ENCODE measurements at places on chromosomes 16 and 17.

GRCh38 chr17:7894226-7894625 lies 5.6 kb downstream of the CHD3 start:
- DNase-seq = no peak

- DNase-seq = no peak
These were observed 366.6 kb downstream of the HS3ST4 start for GRCh38 chr16:26058326-26058725.

DNA sequence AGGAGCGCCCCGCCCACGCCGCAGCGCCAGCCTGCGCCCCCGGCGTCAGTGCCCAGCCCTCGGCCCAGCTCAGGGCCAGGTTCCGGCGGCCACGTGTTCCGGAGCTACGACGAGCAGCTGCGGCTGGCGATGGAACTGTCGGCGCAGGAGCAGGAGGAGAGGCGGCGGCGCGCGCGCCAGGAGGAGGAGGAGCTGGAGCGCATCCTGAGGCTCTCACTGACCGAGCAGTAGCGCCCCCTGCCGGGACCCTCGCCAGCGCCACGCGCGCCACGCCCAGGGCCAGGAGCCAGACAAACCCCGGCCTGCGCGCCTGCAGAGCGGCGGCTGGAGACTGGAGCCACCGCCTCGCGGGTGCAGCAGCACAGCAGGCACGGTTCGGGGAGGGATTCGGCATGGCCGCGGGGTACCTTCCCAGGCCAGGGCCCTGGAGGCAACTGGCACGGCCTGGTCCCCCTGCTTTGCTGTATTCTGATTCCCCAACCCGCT lies 9.3 kb downstream of the CORO6 start:
- DNase-seq = peak; percentile 98

DNA sequence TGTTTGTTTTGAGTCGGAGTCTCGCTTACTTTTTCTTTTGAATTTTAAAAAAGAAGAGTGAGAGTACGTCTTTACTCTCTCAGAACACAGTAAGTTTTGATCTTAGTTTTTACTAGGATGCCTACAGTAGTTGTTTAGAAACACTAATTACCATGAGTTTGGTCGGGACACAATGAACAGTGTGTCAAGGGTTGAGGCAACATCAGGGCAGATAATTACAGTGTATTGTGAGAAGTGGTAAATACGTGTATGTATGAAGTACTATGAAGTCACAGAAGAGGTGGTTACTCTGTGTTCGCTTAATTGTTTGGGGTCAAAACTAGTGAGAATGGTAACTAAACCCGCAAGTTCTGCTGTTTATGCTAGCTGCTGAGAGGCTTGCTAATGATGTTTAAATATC lies 18.2 kb downstream of the PAFAH1B1 start:
- DNase-seq = no peak

GRCh38 chr16:83799336-83799735 lies 8.4 kb upstream of the HSBP1 start:
- DNase-seq = no peak
